ENCODE measurements at places on chromosomes 2 and 18.

- no peak for DNase-seq
Observed at GRCh38 chr2:84942964-84943421, 28.0 kb upstream of the KCMF1 start.

DNA sequence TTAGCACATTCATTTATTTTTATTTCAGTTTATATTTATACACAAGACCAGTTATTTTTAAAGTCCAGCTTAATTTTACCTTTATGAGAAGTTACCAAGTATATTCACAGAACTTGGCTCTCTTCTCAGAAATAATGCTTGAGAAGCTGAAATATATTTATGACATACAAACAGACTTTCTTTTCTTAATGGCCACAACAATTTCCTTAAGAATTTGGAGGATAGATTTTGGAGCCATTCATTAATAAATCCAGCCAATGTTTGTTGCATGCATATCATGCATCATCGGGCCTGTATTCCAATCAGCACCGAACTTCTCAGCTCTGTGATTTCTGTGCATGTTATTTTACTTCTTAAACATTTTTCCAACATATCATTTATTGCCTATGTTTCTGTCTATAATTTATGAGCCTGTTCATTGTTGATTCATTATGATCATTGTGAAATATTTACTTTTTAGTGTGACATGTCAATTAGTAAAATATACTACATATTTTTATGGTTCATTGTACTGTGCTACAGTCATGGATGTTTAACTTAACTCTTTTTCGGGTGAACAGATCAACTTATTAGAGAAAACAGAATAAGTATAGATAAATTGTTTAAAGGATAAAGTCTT lies 3.5 kb downstream of the GULP1 start:
- DNase-seq: no peak

DNA sequence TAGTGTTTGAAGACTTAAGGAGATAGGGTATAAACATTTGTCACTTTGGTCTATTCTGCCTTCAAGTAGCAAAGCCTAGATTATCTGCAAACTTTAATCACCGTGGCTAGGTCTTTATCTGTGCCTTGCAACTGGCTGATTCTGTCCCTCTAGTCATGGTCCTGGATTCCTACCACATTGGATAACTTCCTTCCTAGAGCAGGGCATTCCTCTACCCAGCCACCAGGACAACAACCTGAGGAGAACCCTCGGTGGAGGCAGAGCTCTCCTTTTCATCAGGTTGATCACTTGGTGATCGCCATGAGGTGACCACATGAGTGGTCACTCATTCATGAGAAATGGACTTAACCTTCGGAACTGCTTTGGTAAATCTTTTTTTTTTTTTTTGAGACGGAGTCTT lies 25.3 kb upstream of the PTPRM start:
- no peak for DNase-seq

DNA sequence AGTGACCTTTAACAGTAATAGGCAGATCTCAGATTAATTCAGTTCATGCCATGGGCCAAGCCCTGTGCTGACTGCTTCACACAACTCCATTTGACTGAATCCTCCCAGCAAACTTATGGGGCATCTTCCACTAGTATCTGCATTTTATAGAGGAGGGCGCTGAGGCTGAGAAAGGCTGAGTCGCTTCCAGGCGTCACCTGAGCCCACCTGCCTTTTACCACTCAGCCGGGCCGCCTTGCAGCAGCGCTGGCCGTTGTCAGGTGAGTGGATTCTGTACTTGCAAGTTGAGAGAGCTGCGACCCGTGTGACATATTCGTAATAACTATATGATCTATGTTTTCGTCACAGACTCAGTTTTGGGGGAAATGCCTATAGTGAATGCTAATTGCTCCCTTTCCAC lies 59.3 kb upstream of the B3GNT7 start:
- DNase-seq: no peak

All from choroid plexus epithelial cell (primary cell).